Left hindlimb (tissue), 1 donor: ENCODE measurements at places on chromosomes 3 and 15.

DNA sequence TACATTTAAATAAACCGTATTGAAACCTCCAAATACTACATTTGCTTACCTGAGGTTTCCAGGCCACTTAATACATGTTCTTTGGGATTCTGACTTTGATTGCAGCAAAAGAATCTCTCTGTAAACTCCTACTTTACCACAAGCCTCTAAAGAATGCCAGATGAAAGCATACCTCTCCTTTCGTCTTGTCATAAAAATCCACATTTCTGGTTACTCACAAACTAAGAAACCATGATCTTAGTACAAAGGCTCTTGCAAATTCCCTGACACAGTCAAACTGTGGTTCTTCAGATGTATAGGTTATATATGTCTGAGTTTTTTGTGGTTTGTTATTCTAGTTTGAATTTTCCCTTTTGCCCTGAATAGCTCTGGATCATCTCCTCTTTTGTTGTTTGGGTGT is 188.4 kb downstream of the RAP2B start:
- DNase-seq = no peak

- DNase-seq = peak; percentile 68
Observed at GRCh38 chr15:77974098-77974414, 103.5 kb downstream of the TBC1D2B start.

DNA sequence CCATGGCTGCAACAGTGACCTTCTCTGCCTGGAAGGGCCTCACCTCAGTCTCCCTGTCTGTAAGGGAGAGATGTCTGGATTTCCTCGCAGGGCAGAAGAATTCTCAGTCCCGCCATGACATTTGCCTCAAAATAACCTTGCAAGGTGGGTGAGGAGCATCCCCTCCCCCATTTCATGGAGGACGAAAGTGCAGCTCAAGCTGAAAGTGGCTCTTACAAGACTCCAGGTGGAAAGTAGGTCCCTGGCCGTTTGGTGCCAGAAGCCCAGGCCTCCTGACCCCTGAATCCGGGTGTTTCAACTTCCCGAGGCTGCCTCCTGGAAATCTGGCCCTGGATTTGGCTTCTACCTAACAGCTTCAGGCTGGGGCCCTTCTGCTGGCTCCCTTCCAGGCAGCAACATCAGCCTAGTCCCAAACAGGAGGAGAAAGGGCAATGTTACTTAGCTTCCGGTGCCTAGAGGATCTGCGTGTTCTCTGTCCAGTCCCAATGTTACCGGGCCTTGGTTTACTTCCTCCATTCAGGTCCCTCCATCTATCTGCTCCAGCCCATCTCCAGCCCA is 769 bp upstream of the CSPG4 start:
- peak; percentile 71 for DNase-seq

DNA sequence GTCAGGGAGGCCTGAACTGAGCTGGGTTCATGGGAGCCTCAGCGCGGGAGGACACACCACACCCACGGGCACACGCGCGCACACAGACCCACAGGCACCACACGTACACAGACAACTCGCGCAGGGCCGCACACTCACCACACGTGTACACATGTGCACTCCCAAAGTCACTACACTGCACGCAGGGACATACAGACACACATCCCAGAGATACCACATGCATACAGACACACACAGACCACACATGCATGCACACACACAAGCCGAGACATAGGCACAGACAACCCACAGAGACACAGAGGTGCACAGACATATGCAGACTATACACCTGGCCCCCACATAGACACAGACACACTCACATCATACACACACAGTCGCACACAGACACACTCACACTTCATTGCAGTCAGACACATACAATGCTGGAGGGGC is 1.1 kb upstream of the MGLL start:
- DNase-seq = no peak

DNA sequence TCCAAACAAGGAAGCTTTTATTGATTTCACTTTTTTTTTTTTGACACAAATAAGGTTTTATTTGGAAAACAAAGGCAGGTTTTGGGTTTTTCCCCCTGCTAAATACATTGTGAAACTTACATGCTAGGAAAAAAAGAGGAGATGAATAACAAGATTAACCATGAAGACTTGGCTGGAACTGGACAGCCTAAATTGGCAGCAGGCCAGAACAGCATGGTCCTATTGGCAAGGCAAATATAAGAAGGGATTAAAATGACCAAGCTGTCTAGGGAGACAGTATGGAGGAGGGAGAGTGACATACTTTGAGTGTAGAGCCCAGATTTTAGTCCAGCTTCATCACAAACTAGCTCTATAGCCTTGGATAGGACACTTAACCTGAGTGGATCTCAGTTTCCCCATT is 63.9 kb upstream of the BBX start:
- no peak for DNase-seq

GRCh38 chr15:50979041-50979440 is 70.6 kb downstream of the AP4E1 start:
- no peak for DNase-seq

DNA sequence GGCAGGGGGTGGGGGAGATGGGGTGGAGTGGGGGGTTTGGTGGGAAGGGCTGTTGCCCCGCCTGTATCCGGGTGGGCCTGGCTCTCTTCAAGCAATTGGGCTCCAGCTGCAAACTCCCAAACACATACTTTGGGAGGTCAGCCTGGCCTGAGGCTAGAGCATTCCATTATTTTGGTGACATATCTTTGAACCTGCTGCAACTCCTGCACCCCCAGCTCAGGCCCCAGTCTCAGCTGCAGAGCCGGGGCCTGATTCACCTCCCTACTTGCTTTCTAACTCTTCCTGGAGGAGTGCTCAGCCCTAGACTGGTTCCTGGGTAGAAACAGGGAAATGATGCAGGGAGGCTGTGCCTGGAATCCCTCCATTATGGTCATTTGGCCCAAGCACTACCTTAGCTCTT is 140.8 kb upstream of the PRR23C start:
- DNase-seq = no peak

DNA sequence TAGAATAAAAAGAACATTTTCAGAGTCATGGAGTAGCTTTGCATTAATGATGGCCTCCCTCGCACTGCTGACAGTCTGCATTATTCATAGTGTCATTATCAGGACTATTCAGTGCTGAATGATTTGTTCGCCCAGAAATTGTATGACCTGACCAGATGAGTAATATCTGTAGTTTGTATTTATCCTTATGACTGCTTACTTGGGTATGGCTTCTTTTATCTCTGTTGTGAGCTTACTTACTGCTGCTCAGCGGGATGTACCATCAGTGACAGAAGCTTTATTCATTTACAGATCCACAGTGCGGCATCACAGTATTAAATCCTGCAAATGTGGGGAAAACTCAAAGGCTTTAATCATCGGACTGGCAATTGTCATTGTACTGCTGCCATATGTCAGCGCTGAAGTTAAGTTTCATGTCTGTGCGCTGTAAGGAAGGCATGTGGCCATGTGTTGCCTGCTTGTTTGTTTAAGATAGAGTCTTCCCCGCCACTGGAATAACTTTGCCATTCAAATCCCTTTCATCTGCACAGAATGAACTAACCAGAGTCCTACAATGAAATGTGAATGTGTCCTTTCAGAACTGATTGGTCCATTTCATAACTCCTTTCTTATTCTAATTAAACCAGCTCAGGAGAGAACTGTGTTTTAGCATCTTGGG is 262.2 kb downstream of the CHL1 start:
- DNase-seq = no peak

- DNase-seq = no peak
Observed at GRCh38 chr3:7546253-7546652, 685.3 kb downstream of the GRM7 start.

GRCh38 chr15:35458176-35458856 is 87.6 kb downstream of the DPH6 start:
- DNase-seq = no peak

GRCh38 chr3:198112031-198112430 is 152.0 kb downstream of the LMLN start:
- no peak for DNase-seq

GRCh38 chr3:71582036-71582611 is 1.4 kb downstream of the FOXP1 start:
- DNase-seq = peak; percentile 80

- DNase-seq = no peak
Observed at GRCh38 chr3:47394881-47395280, 14.1 kb downstream of the PTPN23 start.

GRCh38 chr3:151871639-151872468 is 1.6 kb upstream of the SUCNR1 start:
- DNase-seq = no peak

DNA sequence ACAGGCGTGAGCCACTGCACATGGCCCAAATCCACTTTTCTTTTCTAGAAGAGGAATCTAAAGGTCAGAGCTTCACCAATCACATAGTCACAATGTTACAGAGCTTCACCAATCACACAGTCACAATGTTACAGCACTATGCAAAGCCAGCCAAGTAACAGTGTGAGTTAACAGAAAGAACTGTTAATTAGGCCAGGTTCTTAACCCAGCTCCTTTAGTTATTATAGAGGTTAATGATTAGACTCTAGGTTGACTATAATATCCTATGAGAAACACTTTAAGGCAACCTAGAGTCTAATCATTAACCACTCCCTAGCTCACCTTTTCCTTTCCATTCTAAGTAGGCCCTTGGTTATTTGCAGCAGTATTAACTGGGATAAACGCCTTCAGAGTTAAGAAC is 54.0 kb downstream of the TASOR start:
- DNase-seq = no peak

- no peak for DNase-seq
Observed at GRCh38 chr3:34066328-34066727, 267.9 kb downstream of the PDCD6IP start.

DNA sequence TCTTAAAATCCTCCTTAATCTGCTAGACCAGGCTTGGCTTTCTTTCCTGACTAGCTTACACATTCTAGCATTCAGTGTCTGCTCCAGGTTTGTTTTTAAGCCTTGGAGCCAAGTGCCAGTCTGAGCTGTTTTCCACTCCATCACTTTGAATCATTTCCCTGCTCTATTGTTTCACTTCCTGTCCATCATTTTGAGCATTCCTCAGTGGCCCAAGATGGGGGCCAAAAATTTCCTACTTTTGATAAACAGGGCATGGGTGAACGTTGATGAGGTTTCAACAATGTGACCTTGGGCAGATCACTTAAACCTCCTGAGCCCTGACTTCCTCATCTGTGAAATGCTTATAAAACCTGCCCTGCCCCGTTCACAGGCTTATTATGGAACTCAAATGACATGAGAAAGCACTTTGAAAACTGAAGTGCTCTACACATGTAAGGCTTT is 4.4 kb downstream of the CYP19A1 start:
- DNase-seq = no peak

GRCh38 chr3:102194760-102195159 is 240.1 kb upstream of the ZPLD1 start:
- DNase-seq = no peak

GRCh38 chr3:9769426-9770275 is at the start of gene CAMK1:
CAMK1 (minus strand) TSS chr3:9769947; CDS start chr3:9767749, 2,198 bp downstream.
- peak; percentile 90 for DNase-seq

DNA sequence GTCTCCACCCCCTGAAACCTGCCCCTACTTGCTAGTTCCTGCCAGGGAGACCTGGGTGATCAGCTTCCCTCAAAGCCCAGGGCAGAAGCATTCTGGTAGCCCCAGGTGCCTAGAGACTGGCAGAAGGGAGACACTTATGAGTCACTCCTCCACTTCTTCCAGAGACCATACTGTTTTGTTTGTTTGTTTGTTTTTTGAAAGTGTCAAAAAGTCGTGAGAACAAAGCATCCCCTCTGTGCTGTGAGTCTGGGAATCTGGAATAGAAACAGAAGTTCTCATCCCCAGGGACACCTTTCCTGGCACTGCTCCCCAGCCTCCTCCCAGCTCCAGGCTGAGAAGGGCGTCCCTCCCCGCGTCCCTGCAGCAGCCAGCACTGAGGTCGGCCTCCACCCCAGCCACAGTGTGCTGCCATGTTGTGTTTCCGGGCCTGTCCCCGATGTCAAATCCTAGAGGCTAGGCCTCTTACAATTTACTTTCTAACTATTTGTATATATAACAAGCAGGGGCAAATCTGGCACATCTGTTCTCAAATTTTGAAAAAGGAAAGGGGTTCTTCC is 573.0 kb downstream of the RBMS3 start:
- no peak for DNase-seq
